Ureter (tissue), 1 donor: ENCODE measurements at places on chromosomes 2 and 18. TPM values are rescaled to one million over a fixed set of nuclear protein-coding genes. Genes with fewer than 3 reads are reported as not detected.

The OR6B2 gene
- not detected for total RNA-seq

The SERPINB10 gene
- total RNA-seq, result not detected

The IL1RN gene
- total RNA-seq, result 80.2 TPM

GRCh38 chr2:53672881-53673522 is 94.6 kb upstream of the CHAC2 start:
- DNase-seq, result no peak

- DNase-seq, result peak; percentile 37
Measured at GRCh38 chr18:13620818-13621445, 105.4 kb downstream of the FAM210A start.

DNA sequence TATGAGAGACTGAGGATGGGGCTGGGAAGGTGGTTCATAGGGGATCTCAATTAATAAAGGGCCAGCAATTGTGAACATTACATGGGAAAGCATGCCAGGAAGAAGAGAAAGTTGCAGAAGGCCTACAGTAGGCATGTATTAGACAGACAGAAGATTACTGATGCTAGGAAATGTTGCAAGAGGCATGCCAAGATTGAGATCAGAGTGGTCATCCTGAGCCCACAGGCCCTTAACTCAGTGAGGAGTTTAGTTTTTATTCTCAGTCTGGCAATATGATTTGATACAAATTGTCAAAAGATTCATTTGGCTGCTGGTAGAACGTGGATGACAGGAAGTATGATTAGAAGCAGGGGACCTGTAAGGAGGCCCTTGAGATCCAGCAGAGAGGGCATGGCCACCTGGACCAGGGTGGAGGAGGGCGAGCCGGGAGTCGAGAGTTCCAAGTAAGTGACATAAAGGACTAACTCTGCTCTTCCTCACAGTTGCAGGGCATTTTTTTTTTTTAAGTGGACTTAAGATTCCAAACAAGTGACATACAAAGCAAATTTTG is 54.9 kb downstream of the EPHA4 start:
- DNase-seq, result no peak

GRCh38 chr18:5065615-5066014 is 131.4 kb downstream of the AKAIN1 start:
- no peak for DNase-seq

DNA sequence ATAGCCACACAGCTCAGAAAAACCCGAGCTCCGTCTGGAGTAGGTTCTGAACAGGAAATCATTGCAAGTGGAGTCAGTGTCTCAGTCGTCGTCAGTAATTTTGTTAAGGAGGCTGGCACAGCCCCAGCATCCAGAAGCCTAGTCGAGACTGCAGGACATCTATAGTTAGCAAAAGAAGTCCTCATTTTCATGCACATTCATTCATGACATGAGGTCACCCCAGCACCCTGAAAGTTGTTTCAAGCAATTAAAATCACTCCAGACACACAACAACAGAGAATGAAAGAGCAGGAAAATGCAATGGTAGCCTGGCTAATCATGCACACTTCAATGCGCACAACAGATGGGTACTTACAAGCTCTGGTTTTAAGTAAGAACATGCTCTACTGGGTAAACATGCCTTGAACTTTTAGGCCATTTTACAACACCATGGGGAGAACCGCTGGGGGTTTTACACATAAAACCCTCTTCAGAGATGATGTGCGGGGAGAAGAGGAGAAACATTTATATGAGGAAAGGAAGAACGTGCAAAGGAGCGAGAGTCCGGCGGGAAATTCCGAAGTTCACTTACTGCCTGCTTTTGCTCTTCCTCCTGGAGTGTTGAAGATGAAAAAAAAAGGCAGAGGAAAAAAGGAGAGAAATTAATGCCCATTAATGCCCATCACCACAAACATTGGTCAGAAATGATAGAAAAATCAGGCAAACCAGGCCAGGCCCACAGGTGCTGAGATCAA is 77.4 kb upstream of the DNMT3A start:
- DNase-seq, result no peak

DNA sequence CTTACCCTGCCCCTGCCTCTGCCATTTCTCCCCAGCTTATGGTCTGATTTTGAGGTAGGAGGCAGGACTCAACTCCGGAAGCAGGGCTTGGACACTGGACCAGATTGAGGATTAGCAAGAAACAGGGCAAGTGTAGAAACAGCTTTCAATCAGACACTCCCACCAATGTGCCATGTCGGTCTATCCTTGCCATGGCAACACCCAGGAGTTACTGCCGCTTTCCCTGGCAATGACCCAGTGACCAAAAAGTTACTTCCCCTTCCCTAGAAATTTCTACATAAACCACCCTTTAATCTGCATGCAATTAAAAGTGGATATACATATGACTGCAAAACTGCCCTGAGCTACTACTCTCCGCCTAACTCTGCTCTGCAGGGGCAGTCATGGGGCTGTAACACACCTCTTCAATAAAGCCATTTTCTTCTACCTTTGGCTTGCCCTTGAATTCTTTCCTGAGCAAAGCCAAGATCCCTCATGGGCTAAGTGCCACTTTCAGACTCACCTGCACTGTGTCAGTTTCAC is 156.7 kb downstream of the LPIN1 start:
- no peak for DNase-seq
